ENCODE measurements at places on chromosomes 16 and 17.

DNA sequence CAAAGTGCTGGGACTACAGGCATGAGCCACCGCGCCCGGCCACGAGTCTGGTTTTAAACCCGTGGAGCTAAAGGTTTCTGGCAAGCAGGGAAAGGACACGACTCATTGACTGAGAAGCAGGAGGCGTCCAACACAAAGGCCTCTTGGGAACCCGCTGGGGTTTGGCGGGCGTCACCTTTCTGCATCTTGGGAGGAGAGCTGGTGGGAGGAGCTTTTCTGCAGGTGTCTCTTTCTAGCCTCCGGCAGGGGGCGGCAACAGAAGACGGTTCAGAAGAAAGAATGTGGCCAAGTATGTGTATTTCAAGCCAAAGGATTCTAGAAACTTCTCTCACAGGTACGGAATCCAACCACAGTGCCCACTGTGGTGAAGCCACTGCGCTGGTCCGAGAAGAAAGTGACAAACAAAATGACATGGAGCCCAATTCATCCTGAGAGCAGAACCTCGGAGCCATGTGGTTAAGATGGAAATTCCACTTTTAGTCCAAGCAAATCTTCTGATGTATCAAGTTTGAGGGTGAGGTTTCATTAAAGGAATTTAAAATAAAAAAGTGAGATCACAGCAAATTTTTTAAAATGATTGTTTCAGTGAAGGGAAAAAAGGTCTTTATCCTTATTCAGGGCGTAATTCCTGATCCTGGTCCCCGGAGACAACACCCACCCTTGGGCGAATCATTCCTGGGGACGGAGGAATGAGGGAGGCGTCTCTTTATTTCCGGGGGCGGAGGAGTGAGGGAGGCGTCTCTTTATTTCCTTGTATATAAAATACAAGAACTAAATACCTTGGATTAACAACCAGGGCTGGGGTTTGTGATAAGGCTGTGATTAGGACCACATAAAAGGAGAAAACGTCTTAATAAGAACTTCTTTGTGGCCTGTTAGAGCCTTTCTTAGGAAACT lies 97.6 kb downstream of the MRM3 start:
- DNase-seq: peak; percentile 79

DNA sequence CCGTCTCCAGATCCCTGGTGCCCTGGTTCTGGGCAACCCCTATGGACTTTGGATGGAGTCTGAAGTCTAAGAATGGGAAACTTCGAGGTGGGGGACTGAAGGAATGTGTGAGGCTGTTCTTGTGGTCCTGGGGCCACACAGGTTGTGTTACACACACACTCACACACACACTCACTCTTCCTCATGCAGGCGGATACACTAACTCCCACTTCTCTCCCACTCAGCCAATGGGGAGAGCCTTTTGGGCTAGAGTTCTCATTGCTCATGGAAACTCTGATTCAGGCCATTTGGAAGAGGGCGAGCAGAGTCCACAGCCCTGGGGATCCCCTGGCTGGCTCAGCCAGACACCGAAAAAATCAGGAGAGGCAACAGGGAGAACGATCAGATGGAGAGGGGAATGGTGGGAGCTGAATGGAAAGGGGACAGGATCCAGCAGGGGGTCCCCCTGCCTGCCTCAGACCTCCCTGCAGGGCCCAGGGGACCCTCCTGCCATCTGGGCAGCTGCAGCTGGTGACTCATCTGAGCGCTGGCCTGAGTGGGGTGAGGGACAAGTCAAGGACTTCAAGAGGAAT lies 9.1 kb downstream of the IGFBP4 start:
- peak; percentile 60 for DNase-seq

DNA sequence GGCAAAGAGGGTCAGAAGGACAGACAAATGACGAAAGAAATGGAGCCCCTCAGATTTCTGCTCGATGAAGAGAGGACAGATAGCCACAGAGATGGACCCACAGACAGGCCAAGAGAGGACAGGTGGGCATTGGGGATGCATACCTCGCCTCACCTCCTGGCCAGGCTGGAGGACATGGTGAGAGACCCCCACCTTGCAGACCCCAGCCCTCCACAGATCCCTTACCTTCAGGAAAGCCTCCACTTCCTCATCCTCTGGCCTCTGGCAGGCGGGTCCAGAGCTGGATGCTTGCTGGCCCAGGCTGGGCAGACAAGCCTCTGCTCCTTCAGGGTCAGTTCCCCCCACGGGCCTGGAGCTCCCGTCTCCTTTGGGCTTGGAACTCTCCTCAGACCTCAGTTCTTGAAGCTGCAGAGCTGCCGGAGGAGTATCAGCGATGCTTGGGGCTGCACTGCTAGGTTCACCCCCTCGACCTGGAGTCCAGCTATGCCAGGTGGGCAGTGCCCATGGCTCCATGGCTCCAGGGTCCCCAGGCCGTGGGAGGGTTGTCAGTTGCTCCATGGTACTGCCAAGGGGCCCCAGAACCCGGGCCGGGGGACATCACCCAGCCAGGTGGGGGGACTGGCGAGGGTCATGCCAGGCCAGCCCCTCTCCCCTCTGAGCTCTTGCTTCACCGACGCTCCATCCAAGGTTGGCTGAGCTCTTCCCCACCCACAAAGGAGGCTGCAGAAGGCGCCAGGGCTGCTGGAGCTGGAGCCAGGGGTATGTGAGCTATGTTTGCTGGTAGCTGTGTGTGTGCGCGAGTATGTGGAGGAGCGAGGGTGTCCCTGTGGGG lies 1.0 kb downstream of the TSPOAP1 start:
- DNase-seq: no peak

DNA sequence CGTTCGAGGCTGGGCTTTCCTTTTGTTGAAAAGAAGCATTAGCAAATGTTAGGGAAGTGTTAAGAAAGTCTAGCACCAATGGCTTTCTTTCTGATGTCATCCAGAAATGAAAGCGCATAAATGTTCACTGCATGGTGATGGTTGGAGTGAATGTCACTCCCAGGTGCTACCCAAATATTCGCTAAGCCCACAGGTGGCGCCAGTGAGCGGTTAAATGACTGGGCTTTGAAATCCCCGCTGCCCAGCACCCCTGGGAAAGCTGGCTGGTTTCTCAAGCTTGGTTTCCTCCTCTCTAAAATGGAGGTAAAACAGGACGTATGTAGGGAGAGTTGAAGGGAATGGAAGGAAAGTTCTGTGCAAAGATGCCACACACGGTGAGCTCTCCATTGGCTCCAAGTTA lies 104.4 kb downstream of the IRX5 start:
- DNase-seq: peak; percentile 44

DNA sequence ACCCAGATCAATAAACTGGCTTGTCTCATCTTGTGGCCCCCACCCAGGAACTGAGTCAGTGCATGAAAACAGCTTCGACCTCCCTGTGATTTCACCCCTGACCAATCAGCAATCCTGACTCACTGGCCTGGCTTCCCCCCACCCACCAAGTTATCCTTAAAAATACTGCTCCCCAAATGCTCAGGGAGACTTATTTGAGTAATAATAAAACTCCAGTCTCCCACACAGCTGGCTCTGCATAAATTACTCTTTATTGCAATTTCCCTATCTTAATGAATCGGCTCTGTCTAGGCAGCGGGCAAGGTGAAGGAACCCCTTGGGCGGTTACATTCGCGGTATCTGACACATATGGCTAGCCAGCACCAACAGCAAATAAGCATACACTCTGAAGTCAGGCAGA lies 9.8 kb upstream of the RABEP1 start:
- no peak for DNase-seq

- no peak for DNase-seq
Measured at GRCh38 chr17:45298546-45299285, 18.1 kb downstream of the MAP3K14 start.

All from H4 (cell line).